Stimulated activated CD8-positive, alpha-beta memory T cell treated with anti-CD3 and anti-CD28 coated beads, Interleukin-4, amount 100 ng/mL, for 24 hours (primary cell): ENCODE measurements at places on chromosomes 3 and 15.

DNA sequence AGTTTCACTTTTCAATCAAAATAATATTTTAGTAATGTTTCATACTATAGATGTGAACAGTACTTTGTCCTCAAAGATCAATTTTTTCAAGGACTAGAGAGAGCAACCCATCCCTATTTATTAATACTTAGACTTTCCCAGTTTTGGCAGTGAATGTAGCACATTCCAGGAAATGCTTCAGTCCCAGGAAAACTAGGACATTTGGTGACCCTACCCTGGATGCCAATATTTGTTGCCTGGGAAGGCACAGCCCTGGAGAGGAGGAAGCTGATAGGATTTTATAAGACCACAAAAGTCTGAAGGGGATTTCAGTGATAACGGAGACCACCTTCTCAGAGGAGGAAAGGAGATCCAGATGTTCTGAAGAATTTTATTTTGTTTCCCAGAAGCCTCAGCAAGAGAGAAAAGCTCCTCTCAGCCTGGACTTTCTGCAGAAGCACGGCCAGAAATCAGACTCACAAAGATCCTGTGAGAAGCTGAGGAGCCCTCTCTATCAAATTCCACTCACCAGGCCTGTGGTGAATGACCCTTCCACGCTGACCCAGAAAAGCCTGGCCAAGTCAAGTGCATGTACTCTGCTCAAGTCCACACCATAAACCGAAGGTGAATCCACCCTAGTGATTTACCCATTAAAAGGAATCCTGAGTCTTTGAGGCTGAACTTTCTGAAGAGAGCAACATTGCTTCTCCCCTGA is 87.7 kb upstream of the ABHD17C start:
- DNase-seq: no peak

GRCh38 chr3:37603722-37604121 is 258.0 kb upstream of the CTDSPL start:
- DNase-seq: no peak

DNA sequence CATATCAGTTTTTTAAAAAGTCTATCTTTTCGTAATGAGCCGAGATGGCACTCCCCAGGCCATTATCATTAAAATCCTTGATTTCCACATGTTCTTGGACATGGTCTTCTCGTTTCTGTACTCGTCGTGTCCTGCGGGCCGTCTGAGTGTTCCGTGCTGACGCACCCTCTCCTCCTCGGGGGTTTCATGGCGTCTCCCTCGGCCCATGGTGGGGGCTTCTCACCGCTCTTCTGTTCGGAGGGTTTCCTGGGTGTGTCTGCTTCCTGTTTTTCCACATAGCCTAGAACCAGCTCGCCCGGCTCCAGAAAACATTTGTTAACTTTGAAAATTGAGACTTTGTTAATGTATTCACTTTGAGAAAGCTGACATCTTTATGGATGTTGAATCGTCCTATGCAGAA is 92.7 kb downstream of the VGLL4 start:
- DNase-seq: no peak

GRCh38 chr3:111594205-111594604 is 941 bp downstream of the ZBED2 start:
- no peak for DNase-seq

DNA sequence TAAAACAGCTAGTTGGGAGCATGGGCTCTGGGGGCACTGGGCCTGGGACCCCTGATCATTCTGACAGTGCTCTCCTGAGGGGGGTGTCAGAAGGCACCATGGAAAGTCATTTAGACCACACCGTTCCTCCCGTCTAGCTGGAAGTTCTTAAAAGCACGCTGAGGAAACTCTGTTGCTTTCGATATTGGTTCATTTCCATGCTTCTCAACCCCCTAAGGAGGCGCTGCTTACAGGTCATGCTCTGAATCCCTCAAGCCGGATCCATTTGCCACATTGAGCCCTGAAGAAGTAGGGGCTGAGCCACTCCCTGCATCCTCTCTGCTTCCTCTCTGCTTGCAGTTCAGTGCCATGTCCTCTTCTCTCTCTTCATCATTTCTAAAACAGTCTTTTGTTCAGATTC is 187.2 kb downstream of the CACNA2D3 start:
- DNase-seq: no peak

- no peak for DNase-seq
Observed at GRCh38 chr3:39211332-39212130, 19.1 kb upstream of the XIRP1 start.

DNA sequence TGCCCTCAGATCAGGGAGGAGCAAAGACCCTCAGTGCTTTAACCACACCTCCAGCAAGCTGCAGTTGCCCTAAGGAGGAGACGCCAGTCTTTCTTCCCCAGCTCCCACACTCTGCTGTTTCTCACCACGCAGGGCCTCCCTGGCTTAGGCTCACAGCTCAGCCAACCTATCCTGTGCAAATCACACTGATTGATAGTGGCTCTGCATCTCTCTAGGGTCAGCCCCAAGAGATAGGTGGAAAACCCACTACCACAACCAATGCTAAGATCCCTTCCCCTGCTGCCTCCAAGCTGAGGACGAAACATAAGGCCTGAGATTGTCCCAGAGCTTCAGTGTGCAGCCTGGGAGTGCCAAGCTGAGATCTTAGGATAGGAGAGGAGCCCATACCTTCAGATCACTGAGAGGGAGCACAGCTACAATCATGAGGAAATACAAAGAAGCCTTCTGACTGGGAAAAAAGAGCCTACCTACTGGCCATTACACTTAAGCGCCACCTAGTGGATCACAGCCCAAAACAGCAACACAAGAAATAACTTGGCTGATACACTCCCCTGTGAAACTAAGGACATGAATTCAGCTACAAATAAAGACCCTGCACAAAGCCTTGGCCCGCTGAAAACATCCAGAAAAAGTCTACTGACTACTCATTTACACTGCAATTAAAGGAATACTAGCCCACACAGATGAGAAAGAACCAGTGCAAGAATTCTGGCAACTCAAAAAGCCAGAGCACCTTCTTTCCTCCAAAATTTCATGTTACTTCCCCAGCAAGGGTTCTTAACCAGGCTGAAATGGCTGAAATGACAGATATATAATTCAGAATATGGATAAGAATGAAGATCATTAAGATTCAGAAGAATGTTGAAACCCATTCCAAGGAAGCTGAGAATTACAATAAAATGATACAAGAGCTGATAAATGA is 271.5 kb upstream of the DCBLD2 start:
- DNase-seq: no peak

GRCh38 chr3:155423526-155424322 is 130.2 kb upstream of the STRIT1 start:
- DNase-seq: no peak

GRCh38 chr3:172069478-172069877 is 30.1 kb downstream of the FNDC3B start:
- DNase-seq: no peak

DNA sequence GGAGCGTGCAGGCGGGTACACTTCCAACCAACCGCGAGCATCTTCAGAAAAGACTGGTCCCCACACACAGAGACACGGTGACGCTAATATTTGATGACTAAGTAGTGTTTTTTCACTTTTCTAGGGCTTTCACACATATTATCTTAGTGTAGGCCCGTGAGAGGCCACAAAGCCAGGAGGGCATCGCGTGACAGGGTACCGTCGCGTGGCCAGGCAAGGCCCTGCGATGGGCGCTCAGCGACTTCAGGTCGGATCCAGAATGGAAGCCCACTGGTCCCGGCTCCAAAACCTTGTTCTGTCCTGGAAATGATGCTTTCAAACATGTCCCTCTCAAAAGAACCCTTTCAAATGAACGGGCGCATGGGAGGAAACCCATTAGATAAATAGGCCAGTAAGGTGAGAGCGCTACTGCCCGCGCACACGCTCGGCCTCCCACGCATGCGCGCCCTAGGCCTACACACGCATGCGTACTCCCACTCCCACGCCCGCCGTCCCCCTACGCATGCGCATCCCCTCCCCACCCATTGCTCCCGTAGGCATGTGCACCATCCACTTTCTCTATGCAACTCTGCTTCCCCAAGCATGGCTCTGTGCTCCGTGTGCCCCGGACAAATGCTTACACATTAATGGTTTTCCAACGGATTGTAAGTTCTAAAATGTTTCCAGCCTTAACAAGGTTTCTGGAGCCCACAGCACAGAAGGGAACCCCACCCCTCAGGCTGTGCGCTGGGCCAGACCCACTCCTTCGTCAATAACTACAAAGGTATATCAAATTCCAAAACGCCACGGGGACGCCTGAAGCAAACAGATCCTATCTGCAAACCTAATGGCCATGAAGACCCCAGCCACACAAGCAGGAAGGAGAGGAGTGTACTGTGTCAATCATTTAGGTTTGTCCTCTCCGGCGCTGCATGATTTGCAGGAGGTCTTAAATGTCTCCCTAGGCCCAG is 72.1 kb downstream of the OCA2 start:
- no peak for DNase-seq

DNA sequence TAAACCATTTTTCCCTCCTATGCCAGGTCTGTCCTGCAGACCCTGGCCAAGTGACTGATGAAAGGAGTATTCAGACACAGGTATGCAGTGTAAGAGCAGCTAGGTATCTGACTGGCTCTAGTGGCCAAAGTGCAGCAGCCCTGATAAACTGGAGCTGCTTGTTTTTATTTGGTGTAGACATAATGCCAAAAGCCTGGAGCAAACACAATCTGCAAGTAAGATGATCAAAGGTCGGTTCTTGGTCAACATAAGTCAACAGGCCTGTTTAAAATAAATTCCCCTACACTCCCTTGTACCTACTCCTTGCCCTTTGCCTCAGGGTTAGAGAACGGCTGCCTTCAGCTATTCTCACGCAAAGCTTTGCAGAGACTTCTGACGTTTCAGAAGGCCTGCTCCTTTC is 1003.1 kb downstream of the ZPLD1 start:
- DNase-seq: no peak

DNA sequence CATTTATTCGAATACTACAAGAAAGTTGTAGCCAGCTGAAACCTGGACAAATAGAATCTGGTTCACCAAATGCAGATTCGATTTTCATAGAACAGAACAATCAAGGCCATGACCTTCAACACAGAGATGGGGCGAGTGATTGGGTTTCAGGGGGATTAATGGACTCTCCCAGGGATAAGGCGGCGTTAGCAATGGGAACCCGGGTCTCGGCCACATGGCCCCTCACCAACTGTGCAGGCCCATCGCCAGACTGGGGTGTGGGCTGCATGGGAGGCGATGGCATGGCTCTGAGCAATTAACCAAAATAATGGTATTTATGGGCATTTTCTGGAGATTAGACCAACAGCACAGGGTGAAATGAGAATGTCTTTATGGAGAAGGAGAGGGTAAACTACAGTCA is 34.2 kb downstream of the VGLL4 start:
- no peak for DNase-seq

DNA sequence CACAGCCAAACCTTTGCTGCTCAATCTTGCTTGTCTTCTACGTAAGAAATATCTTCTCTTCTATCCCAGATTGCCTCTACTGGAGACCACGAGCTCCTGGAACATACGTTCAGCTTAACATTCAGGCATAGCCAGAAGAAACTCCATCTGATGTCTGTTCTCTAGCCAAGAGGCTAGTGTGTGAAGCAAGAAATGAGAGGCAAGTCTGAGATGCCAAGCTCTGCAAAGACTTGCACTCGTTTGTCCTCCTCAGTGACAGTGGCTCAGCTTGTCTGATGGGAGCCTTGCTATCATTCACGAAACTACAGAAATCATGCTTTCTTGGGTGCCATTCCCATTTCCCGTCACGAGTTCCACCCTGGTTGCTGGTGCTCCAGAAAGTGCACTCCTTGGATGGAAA is at the start of gene SCN10A:
SCN10A (minus strand) TSS at position 192 of the 400 bp plus-strand sequence. CDS start 22,207 bp downstream, outside the sequence.
- no peak for DNase-seq

GRCh38 chr15:59437142-59437816 is 707 bp upstream of the FAM81A start:
- no peak for DNase-seq

GRCh38 chr3:116517308-116517707 is 72.0 kb upstream of the LSAMP start:
- DNase-seq: no peak

DNA sequence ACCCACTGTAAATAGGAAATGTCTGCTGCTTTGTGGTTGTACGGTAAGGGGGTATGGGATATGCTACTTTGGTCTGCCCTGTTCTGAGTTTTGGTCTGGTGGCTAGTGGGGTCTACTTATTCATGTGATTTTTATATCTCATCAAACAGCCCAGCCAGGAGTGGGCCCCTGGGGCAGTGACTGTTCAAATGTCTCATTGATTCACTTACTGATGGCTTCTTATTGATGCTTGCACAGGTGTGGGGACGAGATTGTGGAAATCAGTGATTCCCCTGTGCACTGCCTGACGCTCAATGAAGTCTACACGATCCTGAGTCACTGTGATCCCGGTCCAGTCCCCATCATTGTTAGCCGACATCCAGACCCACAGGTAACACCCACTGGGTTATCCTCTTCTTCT is 38.5 kb downstream of the STARD5 start:
- no peak for DNase-seq

DNA sequence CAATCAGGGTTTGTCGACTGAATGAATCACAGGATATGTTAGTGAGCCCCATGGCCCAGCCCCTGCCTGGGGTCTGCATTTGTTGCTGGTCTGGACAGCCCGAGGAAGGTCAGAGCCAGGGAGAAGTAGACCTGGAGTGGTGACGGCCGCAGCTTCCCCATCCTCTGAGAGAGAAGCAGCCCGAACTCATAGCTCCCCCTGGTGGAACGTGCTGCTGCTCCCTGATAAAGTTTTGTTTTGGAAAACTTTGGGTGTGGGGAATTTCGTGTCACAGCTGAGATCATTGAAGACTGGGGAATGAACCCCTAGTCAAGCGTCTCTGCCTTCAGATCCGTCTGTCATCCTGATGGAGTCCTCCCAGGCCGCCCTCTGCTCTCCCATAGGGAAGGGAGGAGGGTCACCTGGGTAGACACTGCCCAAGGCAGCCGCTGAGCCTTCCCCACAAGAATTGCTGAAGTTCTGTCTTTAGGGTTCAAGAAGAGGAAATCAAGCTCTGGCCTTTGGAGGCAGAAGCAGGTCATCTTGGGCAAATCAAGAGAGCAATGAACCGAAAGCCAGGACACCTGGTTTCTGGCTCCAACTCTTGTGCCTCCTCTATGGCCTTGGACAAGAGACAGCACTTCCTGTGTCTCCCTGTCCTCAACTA is 60.5 kb downstream of the GLDN start:
- no peak for DNase-seq

- DNase-seq: peak; percentile 83
Observed at GRCh38 chr3:71226565-71227269, 356.8 kb downstream of the FOXP1 start.

GRCh38 chr3:1068985-1069384 is 23.8 kb upstream of the CNTN6 start:
- DNase-seq: no peak

- no peak for DNase-seq
Observed at GRCh38 chr3:31503456-31503855, 29.3 kb upstream of the STT3B start.

- no peak for DNase-seq
Observed at GRCh38 chr3:184546252-184546651, 15.3 kb upstream of the EPHB3 start.

DNA sequence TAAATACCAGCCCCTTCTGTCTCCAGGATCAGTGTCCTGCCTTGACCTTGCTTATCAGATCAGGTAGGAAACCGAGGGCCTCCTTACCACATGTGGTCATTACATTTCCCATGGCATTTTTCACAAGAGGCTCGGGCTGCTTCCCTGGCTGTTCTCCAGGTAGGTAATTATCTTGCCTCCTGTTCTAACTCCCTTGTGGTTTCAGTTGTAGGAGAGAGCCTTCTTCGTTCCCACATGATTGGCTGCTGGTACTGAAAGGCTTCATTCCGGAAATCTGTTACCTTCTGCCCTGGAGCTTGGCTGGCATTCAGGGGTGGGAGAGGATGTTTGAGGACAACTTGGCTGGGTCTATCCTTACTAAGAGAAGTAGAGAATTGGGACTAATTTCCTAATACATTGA is 46.8 kb upstream of the RORA start:
- no peak for DNase-seq
